ENCODE measurements at places on chromosomes 12 and 14.
A peak's percentile ranks its signal among the peaks of the same experiment; 100 is the strongest.

- DNase-seq, result peak; percentile 47
Observed at GRCh38 chr12:51926718-51927117, 19.4 kb downstream of the ACVRL1 start.

GRCh38 chr12:27807063-27807703 is 27.1 kb upstream of the MANSC4 start:
- no peak for DNase-seq

GRCh38 chr14:27917896-27918295 is 848.7 kb upstream of the FOXG1 start:
- DNase-seq, result no peak

DNA sequence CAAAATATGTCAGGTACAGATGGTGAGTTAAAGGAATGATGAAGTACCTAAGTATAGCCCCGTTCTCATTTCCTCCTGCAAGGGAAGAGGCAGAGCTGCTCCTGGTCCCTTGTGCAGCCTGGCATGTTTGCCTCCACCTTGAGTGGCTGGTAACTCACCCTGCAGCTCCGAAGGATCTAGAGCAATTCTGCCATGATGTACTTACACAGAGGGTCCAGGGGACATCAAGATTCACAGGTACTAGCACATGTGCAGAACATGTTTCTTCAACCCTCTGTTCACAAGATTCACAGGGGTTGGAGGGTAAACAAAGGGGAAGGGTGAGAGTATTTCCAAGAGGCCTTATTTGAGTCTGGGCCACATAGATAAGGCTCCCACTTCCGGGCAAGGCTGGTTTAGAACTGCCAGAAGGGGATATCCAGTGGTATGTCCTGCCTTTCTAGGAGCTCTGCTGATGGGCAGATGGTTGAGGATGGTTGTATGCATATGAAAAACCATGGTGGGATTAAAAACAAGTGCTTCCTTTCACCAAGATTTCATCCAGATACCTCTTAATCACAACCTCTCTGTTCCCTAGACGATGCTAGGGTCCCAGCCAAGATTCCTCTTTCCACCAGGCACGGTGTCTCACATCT is 7.7 kb downstream of the DCTN2 start:
- DNase-seq, result no peak

DNA sequence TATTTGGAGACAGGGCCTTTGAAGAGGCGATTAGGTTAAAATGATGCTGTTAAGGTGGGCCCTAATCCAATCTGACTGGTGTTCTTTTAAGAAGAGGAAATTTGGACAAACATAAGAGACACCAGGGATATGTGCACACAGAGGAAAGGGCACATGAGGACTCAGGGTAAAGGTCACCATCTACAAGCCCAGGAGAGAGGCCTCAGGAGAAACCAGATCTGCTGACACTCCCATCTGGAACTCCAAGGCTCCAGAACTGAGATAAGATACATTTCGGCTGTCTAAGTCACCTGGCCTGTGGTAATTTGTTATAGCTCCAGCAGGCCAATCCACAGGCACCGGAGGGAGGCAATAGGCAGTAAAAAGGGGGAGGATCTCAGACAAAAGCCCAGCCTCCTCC is 48.6 kb downstream of the KICS2 start:
- DNase-seq, result no peak

DNA sequence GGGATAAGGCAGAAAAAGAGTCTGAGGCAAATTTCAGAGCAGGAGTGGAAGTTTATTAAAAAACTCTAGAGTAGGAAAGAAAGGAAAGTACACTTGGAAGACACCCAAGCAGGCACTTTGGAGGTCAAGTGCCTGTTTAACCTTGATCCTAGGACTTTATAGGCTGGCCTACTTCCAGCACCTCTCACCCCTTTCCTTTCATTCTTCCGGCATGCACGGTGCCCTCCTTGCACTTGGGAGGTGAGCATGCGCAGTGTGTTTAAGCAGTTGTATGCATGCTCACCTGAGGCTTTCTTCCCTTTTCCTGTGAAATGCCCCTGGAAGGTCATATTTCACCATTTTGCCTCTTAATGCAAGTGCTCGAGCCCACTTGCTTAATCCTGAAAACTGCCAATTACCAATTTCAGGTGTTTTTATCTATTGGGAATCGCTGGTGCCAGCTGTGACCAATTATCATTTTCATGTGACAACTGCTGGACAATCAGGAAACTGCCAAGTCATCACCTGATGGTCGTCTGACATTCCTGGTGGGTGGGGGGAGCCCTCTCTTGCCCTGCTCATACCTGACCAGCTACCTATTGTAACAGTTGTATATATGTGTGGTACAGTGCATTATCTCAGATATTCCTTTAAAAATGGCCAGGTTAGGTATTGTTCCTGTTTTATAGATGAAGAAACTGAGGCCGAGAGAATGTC is 53.5 kb downstream of the SUDS3 start:
- DNase-seq, result no peak

DNA sequence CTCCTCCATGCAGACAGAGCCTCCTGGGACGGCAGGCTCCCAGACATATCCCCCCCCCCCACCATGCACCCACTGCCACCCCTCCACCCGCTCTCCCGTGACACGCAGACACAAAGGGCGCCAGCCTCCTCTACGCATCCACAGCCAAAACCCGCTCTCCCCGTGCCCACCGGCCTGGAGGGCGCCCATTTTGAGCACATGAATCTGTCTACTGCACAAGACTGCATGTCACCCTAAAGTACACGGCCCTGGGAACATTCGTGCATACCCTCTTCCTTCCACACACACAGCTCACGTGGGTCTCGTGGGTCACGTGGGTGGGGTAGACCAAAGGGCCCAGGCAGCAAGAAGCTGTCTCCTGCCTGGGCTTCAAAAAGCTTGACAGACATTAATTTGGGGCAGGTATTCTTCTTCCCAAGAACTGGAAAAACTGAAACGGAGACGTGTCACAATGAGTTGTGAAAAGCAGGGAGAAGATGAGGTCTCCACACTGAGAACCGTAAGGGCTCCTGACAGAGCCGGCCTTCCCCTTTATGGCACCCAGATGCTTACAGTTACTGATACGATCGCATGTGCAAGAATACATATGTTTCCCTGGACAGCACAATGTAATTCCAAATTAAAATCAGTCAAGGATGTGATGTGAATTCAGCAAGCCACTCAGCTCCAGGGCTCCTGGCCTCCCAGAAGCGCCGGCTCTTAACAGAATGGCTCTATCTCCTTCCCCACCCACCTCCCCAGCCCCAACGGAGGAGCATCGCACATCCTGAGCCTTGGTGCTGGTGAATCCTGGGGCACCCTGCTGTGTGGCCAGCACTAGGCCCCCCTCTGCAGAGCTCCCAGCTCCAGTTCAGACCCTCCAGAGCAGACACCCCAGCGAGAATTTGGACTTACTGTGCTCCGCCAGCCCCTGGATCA is 1.9 kb downstream of the TGFB3 start:
- no peak for DNase-seq

DNA sequence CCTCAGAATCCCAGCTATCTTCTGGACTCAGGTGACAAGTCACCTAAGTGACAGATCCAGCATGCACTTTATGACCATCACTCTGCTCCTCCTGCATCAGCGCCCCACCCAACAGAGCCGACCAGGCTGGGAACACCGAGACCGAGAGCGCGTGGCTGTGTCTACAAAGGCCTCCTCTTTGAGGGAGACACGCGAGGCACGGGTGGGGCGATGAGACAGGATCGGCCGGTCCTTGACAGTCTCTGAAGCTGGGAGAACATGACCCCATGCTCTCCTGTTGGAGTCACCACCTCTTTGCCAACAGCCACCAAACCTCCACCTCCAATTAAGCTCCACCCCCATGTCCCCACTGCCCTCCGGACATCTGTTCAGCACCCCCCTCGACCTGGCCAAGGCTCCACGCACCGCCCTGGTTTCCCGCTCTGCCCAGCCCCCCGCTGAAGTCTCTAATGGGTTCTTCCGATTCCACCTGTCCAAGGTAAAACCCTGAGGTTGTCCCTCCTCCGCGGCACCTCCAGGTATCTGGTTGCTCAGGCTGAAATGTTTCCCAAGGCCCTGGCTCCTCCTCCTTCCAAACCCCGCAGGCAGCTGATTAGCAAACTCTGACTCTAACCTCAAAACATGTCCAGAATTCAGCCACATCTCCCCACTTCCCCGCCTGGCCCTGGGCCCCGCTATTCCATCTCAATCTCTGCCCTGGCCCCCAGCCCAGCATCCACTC is 31.5 kb downstream of the HSP90AA1 start:
- no peak for DNase-seq

- no peak for DNase-seq
Observed at GRCh38 chr14:54570631-54571415, 3.9 kb downstream of the SAMD4A start.

DNA sequence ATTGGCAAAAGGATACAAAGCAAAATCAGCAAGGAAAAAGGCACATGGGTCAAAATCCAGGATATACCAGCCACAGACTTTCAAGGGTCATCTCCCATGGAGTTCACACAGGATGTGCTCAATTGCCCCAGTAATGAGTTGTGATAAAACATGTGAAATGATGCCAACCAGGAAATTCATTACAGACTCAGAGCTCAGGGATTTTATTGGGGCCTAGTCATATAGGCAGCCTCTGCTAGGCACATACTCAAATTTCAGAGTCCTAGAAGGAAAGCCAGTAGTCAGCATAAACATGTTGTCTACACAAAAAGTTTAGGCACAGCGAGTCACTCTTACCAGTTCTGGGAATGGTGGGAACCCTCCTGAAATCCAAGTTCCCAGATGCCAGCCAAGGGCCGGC is 64.4 kb upstream of the OSBPL8 start:
- DNase-seq, result no peak

- peak; percentile 95 for DNase-seq
Observed at GRCh38 chr14:75283162-75283832, 4.7 kb downstream of the FOS start.

DNA sequence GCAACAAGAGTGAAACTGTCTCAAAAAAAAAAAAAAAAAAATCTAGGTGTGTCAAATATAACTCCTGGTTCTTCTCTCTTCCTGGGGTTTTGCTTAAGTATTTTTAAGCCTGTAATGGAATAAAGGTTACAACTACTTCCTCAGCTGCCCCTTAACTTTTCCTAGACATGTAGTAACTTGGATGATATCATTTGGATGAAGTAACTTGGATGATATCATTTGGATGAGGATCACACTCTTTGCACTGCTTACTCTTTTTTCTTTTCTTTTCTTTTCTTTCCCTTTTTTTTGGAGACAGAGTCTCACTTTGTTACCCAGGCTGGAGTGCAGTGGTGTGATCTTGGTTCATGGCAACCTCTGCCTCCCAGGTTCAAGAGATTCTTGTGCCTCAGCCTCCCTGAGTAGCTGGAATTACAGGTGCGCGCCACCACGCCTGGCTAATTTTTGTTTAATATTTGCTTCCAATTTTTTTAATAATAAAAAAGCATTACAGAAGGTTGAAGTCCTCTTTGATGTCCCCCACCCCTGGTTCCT is 775 bp upstream of the FAM186A start:
- peak; percentile 75 for DNase-seq

DNA sequence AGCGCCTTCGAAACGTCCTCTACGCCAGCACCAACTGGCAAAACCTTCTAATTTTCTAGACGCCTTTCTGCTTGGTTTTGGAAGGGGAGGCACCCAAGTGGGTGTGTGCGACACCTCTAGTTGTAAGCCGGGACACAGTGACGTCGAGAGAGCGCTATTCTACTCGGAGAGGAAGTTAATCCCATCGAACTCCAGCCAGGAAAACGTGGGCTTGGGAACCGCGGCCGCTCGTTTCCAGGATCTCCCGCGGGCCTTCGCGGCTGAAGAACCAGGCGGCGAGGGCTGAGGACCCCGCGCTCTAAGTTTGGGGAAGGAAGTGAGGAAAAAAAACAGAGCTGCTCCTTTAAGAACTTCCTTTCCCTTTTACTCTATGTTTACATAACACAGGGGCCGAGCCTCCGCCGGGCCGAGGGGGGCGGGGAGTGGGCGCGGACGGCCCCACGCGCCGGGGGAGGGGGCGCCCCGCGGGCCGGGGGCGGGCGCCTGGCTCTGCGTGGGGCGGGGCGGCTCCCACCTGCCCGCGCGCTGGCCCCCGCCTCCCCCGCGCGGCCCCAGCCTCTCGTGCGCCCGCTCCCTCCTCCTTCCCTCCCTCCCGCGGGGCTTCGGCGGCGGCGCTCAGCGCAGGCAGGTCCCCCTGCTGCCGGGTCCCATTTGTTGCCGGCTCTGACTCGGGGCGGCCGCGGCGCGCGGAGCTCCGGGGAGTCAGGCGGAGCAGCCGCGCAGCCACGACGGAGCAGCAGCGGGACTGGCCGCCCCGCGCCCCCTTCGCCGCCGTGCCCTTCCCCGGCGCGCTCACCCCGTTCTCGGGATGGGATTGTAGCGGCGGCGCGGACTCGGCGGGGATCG is at the start of gene PELI2:
TSS of gene PELI2 (plus strand) at position 647 of the 846 bp plus-strand sequence. CDS start 250 bp downstream, outside the sequence.
- peak; percentile 51 for DNase-seq
